Astrocyte of the cerebellum (primary cell): ENCODE measurements at places on chromosomes 1 and 21.
A peak's percentile ranks its signal among the peaks of the same experiment; 100 is the strongest.

- DNase-seq, result peak; percentile 58
These were observed 5.8 kb upstream of the EPS8L3 start for GRCh38 chr1:109769330-109770078.

DNA sequence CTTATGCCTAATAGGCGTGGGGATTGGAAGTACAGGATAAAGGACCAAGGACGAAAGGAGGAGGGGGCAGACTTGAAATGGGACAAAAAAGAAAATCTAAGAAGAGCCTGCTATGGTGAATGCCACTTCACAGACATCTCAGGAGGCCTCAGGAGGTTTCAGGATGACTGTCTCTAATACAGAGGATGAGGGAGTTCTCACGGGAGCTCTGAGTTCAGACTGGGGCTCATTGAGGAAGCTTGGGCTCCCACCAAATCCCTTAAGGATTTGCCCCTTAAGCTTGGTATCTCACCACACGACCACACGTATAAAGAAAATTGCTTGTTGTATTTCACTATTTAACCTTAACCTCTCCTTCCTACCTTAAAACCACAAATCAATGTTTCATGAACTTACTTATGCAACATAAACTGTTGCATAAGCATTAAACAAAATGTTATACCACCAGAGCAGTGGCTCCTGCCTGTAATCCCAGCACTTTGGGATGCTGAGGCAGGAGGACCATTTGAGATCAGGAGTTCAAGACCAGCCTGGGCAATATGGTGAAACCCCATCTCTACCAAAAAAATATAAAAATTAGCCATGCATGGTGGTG, 12.4 kb downstream of the SLC30A1 start:
- no peak for DNase-seq

DNA sequence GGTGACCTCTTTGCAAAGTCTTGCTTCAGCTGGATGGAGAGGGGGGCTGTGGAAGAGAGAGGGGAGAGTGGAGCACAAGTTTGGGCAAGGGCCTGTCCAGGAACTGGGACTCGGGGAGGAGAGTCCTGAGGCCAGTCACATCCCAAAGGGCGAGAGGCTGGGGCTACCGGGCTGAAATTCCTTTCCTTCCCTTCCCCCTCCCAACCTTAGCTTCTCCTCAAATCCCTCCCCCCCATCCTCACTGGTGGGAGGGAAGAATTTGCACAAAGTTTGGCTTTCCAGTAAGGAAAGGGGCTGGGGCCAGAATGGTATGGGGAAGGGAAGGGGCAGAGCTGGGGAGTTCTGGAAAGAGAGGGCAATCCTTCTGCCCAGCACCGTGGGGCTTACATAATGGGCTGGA, 854 bp downstream of the CNTN2 start:
- DNase-seq, result no peak

DNA sequence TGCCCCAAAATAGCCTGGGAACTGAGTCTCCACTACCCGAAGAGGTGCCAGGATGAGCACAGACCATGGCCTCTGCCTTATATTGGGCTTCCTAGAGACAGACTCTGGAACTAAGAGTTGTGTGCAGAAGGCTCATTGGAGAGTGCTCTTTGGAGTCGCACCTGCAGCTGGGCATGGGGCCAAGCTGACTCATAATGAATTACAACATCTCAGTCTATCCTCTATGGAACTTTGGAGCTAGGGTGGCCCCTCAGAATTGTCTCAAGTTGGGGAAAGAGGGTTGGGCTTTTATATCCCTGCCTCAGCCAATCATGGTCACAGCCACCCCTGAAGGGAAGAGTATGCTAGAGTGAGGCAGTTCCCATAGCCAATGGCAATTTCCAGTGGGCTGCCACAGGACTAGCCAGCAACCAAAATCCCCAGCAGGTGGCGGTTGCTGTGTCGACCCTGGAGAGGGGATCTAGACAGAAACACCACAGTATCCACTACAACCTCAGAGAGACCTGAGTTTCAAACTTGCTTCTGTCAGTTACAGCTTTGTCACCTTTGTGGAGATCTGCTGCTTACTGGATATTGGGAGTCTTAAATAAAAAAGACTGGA, 93.8 kb downstream of the DMRTA2 start:
- no peak for DNase-seq

- no peak for DNase-seq
These were observed 30.6 kb downstream of the CDKN2C start for GRCh38 chr1:51000651-51001050.

GRCh38 chr1:43292216-43292615, 6.8 kb upstream of the C1orf210 start:
- no peak for DNase-seq
